ENCODE measurements at places on chromosomes 13 and 19. TPM values are rescaled to one million over a fixed set of nuclear protein-coding genes. Genes with fewer than 3 reads are reported as not detected.

GRCh38 chr13:34926508-34926907, 15.6 kb upstream of the NBEA start:
- no peak for DNase-seq
- H3K27ac ChIP-seq = no peak overlapping the region
- no peak overlapping the region for H3K4me3 ChIP-seq
- H3K36me3 ChIP-seq = no peaks in the 10 kb centered on the region

DNA sequence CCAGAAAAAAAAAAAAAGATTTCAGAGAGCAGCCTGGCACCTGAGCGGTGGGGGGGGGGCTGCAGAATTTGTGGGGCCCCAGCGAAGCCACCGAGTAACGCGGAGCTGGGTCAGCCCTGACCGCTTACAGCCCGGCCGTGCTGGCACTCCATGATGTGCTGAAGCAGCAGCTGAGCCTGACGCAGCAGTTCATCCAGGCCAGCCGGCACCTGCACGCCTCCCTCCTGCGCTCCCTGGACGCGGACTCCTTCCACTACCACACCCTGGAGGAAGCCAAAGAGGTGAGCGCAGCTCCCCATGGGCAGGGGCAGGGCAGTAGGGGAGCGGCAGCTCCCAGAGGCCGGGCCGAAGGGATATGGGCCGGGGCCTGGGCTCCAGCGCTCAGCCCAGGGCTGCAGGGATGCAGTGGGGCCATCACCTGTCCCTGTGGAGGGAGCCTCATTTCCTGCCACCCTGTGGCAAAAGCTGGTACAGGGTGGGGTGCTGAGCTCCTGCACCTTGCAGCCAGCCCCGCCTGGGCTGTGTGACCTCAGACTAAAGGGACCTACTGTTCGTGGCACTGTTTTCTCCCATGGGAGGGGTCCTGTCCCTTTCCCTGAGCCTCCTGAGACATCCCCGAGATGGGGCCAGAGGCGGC, 18.3 kb downstream of the C19orf44 start:
- H3K4me1 ChIP-seq = peaks cover 8% of the 10 kb centered on the region
- H3K36me3 ChIP-seq = peaks cover 5% of the 10 kb centered on the region
- no peak overlapping the region for H3K27ac ChIP-seq

GRCh38 chr13:23547000-23547590, 23.1 kb upstream of the TNFRSF19 start:
- no peak overlapping the region for H3K27ac ChIP-seq
- no peaks in the 10 kb centered on the region for H3K4me1 ChIP-seq
- H3K27me3 ChIP-seq = peaks cover 41% of the 10 kb centered on the region
- no peak overlapping the region for H3K4me3 ChIP-seq
- no peaks in the 10 kb centered on the region for H3K36me3 ChIP-seq

- DNase-seq = no peak
- H3K27ac ChIP-seq = no peak overlapping the region
- no peak overlapping the region for H3K4me3 ChIP-seq
- peaks cover 2% of the 10 kb centered on the region for H3K4me1 ChIP-seq
Observed at GRCh38 chr13:44389060-44389666, 15.5 kb downstream of the SERP2 start.

- DNase-seq = no peak
- no peaks in the 10 kb centered on the region for H3K27me3 ChIP-seq
- peak overlapping the region; percentile 87 for H3K27ac ChIP-seq
- peak overlapping the region; percentile 88 for H3K4me3 ChIP-seq
Observed at GRCh38 chr19:12092956-12093355, 28.4 kb downstream of the ZNF844 start.

DNA sequence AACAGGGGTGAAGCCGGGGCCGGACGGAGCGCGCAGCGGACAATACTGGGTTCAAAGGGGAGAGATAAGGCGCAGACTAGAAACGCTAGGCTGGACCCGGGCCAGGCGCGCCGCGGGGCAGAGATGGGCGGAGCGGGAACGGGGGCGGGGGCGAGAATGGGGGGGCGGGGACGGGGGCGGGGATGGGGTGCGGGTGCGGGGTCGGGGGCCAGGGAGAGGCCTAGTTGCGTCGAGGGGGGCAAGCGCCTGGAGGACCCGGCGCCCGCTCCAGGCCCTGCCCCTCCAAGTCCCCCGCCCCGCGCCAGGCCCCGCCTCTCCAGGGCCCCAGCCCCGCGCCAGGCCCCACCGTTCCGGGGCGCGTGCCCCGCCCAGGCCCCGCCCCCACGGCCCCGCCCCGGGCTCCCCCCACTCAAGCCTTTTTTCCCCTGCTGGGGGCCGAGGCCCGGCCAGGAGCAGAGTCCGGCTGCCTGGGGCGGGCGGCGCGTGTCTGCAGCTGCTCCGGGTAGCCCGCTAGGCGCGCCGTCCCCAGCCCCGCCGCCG, at the start of gene CERS4:
Gene CERS4, plus strand, starts transcription at position 449 of the 540 bp plus-strand sequence. CDS start 41,707 bp downstream, outside the sequence.
- H3K27me3 ChIP-seq = peaks cover 4% of the 10 kb centered on the region
- peaks cover 23% of the 10 kb centered on the region for H3K4me1 ChIP-seq
- peak within 1 kb of the TSS; percentile 88 for H3K27ac ChIP-seq
- DNase-seq = peak; percentile 88

DNA sequence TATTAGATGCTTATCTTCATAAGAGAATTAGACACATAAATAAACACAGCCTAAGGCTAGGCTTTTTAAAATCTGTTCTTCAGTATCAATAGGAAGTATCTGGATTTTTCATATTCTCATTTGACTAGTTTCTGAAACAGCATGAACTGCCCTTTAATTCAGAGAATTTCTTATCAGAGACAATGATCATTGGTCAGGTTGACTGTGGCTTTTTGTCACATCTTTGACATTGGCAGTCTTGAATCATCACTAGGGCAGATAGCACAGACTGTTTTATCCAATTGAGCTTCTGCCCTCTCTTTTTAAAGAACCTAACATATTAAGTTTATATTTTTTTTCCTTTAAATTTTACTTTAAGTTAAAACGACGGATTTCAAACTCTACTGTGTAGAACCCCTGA, 59.6 kb downstream of the DPY19L3 start:
- no peak overlapping the region for H3K4me3 ChIP-seq
- H3K27ac ChIP-seq = no peak overlapping the region
- no peaks in the 10 kb centered on the region for H3K27me3 ChIP-seq
- H3K4me1 ChIP-seq = no peaks in the 10 kb centered on the region
- no peak for DNase-seq

DNA sequence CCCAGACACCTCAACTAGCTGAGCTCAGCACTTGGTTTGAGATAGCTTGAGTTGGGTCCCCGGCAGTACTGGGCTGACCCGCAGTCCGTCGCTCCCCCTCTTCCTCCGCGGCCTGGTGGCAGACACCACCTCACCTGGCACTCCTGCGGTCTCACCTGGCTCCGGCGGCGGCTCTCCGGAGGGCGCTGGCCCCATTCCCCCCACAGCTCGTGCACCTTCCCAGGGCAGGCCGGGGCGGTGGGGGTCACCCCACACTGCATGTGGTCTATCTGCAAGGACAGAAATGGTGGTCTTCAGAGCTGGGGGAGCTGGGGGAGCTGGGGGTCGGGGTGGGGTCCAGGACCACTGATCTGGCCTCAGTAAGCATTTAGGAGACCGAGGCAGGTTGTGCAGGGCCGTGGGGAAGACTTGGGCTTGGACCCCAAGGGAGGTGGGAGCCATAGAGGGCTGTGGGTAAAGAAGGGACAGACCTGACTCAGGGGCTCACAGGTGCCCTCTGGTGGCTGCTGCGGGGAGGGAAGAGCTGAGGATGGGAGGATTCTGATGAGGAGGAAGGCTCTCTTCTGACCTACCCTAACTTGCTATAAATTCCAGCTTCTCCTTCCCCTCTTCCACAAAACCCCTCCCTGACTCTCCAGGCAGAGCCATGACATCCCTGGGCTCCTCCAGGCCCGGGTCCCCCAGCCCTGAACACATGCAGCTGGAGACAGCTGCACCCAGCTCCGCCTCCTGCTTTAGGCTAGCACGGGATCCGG, 6.7 kb upstream of the PLIN4 start:
- H3K27me3 ChIP-seq = no peaks in the 10 kb centered on the region
- no peak overlapping the region for H3K27ac ChIP-seq
- no peak overlapping the region for H3K4me3 ChIP-seq
- peaks cover 2% of the 10 kb centered on the region for H3K4me1 ChIP-seq
- DNase-seq = peak; percentile 80

- DNase-seq = no peak
- H3K27ac ChIP-seq = no peak overlapping the region
- peaks cover 9% of the 10 kb centered on the region for H3K4me1 ChIP-seq
- H3K4me3 ChIP-seq = no peak overlapping the region
- no peaks in the 10 kb centered on the region for H3K27me3 ChIP-seq
Observed at GRCh38 chr13:113226873-113227450, 17.5 kb downstream of the CUL4A start.

DNA sequence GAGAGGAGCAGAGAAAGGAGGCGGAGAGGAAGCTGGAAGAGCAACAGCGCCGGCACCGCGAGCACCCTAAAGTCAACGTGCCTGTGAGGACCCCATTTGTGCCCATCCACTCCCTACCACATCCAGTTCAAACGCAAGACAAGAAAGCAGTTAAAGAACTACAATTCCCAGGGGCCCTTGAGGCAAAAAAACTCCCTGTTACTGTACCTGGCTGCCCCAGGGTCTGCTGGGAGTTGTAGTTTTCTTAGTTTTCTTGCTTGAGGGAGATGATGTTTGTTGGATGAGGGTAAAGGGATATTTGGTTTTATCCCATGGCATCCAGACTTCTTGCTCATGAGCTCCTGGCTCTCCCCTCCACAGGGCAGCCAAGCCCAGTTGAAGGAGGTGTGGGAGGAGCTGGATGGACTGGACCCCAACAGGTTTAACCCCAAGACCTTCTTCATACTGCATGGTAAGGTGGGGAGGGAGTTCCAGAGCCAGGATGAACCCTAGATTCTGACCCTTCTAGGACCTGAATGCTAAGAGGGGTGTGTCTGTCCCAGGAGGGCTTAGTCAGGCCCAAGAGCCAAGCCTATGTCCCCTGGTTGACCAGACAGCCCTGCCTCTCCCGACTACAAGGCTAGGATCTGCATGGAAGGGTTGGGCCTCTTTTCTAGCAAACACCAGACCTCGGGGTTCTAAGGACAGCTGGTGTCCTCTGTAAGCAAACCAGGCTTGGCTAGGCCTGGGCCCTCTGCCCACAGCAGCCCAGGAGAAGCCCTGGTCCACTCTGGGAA, 13.2 kb downstream of the NUCB1 start:
- no peak overlapping the region for H3K4me3 ChIP-seq
- DNase-seq = no peak
- H3K27me3 ChIP-seq = no peaks in the 10 kb centered on the region
- H3K27ac ChIP-seq = no peak overlapping the region
- H3K4me1 ChIP-seq = no peaks in the 10 kb centered on the region
- peaks cover 36% of the 10 kb centered on the region for H3K36me3 ChIP-seq

- H3K4me3 ChIP-seq = no peak overlapping the region
- DNase-seq = no peak
- H3K27me3 ChIP-seq = no peaks in the 10 kb centered on the region
- peaks cover 2% of the 10 kb centered on the region for H3K4me1 ChIP-seq
- peaks cover 18% of the 10 kb centered on the region for H3K36me3 ChIP-seq
- no peak overlapping the region for H3K27ac ChIP-seq
Observed at GRCh38 chr13:60120617-60121336, 43.0 kb downstream of the DIAPH3 start.

- H3K27ac ChIP-seq = no peak overlapping the region
- no peak overlapping the region for H3K4me3 ChIP-seq
- peaks cover 18% of the 10 kb centered on the region for H3K4me1 ChIP-seq
Observed at GRCh38 chr13:36332986-36333385, 13.2 kb downstream of the SPART start.

DNA sequence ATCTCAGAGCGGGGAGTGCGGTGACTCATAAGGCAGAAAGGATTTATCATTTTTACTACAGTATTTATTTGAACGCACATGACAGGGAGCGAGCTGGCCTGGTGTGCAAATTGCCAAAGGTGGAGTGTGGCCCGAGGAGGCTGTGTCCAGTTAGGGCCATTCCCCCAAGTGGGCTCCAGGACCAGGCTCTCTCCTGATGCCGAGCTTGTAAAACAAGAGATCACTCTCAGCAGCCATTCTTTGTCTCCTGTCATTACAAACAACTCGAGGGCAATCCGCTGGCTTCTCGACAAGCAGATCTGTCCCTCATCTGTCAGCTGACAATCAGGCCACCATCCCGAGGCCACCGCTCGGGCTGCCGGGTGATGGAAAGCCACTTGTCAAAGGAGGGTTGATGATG, 418.9 kb downstream of the ZNF536 start:
- DNase-seq = no peak
- no peaks in the 10 kb centered on the region for H3K4me1 ChIP-seq
- H3K4me3 ChIP-seq = no peak overlapping the region
- H3K27me3 ChIP-seq = peaks cover 2% of the 10 kb centered on the region

DNA sequence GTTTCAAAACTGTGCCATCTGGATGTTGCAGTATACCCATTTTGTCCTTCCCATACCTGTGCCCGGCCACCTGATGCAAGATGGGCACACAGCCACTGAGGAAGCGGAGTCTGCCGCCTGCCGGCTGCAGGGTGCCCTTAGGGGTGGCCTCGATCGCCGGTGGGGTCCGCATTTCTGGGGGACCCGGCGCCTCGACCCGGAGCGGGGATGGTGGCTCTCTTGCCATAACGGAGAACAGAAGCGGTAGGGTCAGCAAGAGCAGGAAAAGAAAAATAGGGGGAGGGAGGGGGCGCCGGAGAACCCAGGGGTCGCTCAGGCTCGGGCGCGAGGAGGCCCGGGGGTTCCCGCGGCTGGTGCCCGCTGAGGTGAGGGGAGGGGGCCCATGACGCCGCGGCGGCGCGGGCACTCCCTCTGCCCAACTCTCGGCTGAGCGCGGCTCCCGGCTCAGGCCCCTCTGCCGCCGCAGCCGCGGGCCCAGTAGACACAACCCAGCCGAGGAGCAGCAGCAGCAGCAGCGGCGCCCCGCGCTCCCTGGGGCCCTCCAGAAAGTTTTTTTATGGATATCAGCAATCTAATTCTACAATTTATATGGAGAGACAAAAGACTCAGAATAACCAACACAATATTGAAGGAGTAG, 13.8 kb upstream of the CYP4F2 start:
- H3K4me3 ChIP-seq = no peak overlapping the region
- no peak for DNase-seq
- no peaks in the 10 kb centered on the region for H3K4me1 ChIP-seq

DNA sequence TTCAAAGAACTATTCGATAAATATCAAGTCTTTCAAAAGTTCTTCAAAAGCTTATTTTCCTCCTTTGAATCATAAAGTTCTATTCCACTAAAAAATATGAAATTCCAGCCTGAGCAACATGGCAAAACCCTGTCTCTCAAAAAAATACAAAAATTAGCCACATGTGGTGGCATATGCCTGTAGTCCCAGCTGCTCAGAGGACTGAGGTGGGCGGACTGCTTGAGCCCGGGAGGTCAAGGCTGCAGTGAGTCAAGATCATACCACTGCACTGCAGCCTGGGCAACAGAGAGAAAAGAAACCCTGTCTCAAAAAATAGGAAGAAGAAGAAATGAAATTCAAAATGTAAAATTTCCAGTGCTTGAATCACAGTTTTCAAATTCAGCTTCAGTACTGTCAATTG, 24.6 kb downstream of the CAB39L start:
- no peaks in the 10 kb centered on the region for H3K4me1 ChIP-seq
- no peak for DNase-seq
- H3K36me3 ChIP-seq = no peaks in the 10 kb centered on the region
- no peak overlapping the region for H3K27ac ChIP-seq
- H3K27me3 ChIP-seq = peaks cover 6% of the 10 kb centered on the region
- no peak overlapping the region for H3K4me3 ChIP-seq

Gene SPACA4
- total RNA-seq = not detected

Gene FCAR
- total RNA-seq = not detected

Gene WDR18
- 54.3 TPM for total RNA-seq

Gene WDR87
- total RNA-seq = not detected

Measured in activated naive CD8-positive, alpha-beta T cell treated with anti-CD3 and anti-CD28 coated beads, Interleukin-2, amount 10 ng/mL, durations not matched to agents 7 days and 5 days (primary cell).